ENCODE measurements at places on chromosomes 3 and 15.

- no peak for DNase-seq
Measured at GRCh38 chr3:31671976-31672375, 139.3 kb downstream of the STT3B start.

GRCh38 chr3:132268956-132269355, 48.3 kb upstream of the ACP3 start:
- DNase-seq, result no peak

DNA sequence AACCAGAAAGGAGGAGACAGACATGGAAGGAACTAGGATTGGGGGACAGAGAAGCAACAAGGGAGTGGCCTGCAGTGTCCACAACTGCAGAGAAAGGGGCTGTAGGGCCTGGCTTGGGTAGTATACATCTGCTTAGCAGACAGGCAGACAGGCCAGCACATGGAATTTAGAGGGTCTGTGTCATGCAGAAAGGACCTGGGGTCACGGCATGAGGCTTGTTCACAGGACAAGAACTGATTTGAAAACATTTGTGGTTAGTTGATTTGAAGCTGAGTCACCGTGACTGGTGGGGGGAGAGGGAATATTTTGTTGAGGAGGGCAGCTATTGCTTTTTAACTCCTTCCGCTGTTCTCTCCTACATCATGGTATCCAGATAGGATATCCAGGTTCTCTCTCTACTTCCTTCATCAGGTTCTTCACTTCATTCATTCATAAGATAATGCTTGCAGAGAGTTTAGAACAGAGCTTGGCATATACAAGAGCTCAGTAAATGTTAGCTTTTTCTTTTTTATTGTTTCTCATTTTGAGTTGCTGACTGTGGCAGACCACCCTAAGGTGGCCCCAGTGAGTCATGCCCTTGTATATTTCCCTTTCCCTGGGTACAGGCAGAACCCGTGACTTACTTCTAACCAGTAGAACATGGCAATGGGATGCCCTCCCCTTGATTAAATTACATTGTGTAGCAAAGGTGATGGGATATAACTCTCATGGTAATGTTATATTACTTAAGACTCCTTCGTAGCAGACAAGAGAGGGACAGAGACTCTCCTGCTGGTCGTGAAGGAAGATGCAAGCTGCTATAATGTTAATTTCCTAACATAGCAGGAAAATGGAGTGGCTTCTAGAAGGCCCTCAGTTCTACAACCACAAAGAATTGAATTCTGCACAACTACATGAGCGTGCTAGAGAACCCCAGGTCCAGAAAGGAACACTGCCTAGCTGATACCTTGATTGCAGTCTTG, 95.0 kb upstream of the NMNAT3 start:
- no peak for DNase-seq

- DNase-seq, result no peak
Measured at GRCh38 chr3:102400142-102400541, 34.7 kb upstream of the ZPLD1 start.

- no peak for DNase-seq
Measured at GRCh38 chr15:86316216-86316615, 236.5 kb downstream of the AGBL1 start.

GRCh38 chr3:22704166-22704565, 499.0 kb upstream of the UBE2E2 start:
- DNase-seq, result no peak

- DNase-seq, result no peak
Measured at GRCh38 chr3:137105277-137105977, 147.6 kb downstream of the IL20RB start.

DNA sequence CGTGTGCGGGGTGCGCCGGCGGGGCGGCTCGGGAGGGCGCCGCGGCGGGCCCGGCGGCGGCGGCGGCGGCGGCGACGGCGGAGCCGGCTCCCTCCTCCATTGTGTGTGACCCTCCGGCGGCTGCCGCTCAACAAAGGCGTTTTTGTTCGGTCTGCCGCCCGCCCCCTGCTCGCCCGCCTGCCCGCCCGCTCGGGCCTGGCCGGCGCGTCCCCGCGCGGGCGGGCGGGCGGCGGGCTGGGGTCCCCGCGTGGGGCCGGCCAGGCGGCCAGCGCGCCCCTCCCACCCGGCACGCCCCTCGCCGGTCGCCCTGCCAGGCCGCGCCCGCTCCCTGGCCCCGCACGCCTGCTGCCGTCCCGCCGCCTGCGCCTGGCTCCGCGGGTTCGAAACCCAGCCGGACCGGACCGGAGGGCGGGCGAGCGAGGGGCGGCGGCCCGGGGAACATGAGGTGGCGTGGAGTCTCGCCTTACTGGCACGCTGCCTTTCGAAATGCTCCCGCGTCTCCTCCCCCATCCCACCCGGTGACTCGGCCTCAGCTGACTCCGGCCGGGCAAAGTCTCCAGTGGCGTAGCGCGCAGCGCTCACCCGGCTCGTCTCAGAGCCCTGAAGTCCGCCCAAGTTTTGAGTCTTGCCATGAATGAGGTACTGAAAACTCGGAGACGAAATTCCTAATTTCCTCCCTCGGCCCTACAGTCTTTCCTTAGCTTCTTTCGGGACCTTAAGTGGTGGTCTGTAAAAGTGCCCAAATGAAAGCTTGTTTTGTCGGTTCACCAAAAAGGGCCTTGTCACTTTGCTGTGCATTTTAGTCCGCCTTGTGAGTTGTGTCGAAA, 588 bp downstream of the MAPK6 start:
- peak; percentile 74 for DNase-seq

- no peak for DNase-seq
Measured at GRCh38 chr3:194277104-194277785, 73.9 kb downstream of the CPN2 start.

- no peak for DNase-seq
Measured at GRCh38 chr15:52278636-52279367, 16.8 kb downstream of the MYO5C start.

Measured in stimulated activated CD4-positive, alpha-beta T cell treated with anti-CD3 and anti-CD28 coated beads, Interleukin-15, amount 100 ng/mL, for 24 hours (primary cell).